ENCODE measurements at places on chromosomes 5 and 9.

GRCh38 chr5:36366883-36367282, 65.2 kb upstream of the RANBP3L start:
- no peak for DNase-seq

- no peak for DNase-seq
Observed at GRCh38 chr9:86614871-86615849, 260.9 kb upstream of the TUT7 start.

DNA sequence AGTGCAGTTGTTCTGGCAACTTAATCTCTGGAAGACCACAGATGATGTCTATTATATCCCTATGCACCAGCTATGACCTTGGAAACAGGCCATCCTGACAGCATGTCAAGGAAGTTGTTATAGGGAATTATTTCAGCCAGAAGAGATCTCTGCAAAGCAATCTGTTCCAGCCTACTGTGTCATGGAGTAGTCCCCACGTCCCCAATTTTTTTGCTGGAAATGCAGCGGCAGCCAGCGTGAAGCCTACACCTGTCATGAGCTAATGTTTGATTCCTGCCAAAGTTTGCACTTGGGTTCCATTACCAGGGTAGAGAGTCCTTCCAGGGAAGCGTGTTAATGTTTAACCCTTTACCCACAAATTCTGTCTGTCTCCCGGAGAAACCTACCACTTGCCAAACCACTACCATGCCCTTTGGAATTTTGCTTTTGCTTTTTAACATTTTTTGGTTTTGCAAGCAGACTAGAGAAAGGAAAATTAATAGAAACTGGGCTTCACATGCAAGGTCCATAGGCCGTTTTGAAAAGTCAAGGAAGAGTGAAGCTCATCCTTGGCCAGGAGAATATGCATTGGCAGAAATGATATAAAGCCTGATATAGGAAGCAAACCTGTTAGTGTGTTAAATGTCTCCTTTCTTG, 174.9 kb upstream of the SPRY4 start:
- no peak for DNase-seq

DNA sequence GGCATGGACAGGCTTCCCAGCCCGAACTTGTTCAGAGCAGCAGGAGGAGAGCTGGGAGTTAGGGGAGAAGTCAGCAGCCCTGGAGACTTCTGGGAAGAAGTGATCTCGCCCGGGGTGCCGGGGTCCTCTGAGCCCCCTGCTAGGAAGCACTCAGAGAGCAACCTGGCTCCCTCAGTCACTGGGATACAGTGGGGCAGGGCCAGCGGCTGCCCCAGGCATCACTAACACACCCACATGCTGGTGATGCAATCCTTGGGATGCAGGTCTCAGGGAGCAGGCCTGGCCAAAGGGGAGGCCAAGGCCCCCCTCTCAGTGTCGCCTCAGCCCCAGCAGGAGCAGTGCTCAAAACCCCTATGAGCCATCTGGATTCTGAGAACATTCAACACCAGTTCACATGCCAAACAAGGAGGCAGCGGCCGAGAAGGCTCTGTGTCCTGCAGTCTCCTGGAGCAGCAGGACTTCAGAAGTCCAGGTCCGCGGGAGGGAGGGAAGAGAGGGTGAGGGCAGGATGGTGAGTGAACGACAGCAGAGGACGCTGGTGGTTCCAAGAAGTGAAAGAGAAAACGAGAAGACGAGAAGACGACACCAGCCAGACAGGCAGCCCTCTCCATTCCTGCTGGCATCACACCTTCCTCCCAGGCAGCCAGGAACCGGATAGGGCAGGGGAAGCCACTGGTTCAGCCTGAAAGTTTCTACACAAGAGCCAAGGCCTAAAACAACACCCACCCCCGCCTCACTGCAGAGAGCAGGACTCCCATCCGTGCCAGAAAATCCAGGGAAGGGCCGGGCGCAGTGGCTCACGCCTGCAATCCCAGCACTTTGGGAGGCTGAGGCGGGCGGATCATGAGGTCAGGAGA, 2.3 kb downstream of the PNPLA7 start:
- DNase-seq, result no peak

Data from activated T-cell treated with anti-CD3 and anti-CD28 coated beads, Interleukin-2, amount 50 U/mL, for 1 hour (primary cell).